Kidney (tissue), 22 donors: ENCODE measurements at places on chromosomes 16 and 17. TPM values are rescaled to one million over a fixed set of nuclear protein-coding genes. Genes with fewer than 3 reads are reported as not detected.

GRCh38 chr16:35664091-35664693 lies 2204.8 kb downstream of the TP53TG3F start:
- no peak for DNase-seq

DNA sequence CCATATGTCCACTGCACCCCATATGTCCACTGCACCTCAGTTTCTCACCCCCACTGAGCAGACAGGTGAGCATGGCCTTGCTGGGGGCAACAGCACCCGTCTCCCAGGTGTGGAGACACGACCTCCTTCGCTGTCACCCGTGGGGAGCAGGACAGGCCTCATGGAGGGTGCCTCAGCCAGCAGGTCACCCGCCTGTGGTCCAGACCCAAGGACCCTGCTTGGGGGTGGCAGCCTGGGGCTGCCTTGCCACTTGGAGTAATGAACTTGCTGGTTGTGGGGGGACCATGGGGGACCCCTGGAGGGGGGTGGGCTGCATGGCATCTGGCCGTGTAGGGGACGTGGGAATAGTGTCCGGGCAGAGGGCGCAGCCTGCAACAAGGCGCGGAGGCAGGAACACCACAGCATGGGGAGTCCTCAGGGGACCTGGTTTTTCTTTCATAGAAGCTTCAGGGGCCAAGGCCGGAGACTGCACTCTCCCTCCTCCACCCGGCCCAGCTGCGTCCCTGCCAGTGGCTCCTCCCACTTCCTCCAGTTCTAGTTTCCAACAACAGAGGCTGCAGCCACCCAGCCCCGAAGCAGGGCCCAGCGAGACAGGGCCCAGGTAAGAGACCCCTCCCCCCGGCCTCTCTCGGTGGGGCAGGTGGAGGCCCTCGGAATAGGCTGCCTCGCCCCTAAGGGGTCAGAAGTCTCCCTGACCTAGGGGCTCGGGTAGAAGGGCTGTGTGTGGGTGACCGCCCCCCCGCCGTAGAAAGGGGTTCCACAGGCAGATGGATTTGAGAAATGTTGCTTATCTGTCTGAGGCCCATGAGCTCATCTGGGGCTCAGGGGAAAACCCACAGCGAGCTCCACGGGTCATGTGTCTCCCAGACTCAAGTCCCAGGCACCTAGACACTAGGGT lies at the start of gene NHLRC4:
NHLRC4 (plus strand) TSS at position 531 of the 898 bp plus-strand sequence. CDS start 1,043 bp downstream, outside the sequence.
- DNase-seq = peak; percentile 91

DNA sequence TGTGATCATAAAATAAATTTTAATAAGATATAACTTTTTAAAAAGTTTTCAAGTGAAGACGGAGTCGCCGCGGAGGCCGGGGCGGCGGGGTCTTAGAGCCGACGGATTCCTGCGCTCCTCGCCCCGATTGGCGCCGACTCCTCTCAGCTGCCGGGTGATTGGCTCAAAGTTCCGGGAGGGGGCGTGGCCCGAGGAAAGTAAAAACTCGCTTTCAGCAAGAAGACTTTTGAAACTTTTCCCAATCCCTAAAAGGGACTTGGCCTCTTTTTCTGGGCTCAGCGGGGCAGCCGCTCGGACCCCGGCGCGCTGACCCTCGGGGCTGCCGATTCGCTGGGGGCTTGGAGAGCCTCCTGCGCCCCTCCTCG lies at the start of gene FOXC2:
FOXC2 (plus strand) TSS at position 229 of the 365 bp plus-strand sequence. CDS start 507 bp downstream, outside the sequence.
- peak; percentile 97 for DNase-seq

DNA sequence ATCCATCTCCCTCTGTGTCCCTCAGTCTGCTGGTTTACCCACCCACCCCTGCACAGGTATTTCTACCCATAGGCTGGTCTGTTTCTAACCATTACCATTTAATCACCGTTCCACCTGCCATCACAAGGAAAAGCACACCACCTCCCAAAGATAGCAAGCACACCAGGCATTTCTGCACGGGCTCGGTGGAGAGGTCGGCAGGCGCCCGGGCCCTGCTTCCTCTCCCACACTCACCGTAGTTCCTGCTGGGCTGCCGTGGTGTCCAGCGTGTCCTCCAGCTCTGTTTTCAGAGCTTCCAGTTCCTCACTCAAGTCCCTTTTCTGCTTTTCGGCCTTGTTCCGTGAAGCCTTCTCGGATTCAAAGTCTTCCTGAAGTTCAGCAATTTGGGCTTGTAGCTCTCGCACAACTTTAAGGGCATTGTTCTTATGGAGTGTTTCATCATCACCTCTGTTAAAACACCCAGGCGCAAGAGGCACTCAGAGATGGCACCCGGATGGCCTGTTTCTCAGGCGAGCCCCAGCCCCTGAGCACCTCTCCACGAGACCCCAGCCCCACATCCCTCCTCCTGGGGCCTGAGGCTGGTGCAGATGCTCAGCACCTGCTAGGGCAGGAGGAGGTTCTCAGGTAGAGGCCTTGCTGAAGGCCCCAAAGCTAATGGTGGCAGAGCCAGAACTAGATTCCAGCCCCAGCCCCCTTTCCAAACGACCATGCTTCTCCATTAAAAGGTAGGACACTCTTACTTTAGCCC lies 69.0 kb downstream of the NDEL1 start:
- no peak for DNase-seq

DNA sequence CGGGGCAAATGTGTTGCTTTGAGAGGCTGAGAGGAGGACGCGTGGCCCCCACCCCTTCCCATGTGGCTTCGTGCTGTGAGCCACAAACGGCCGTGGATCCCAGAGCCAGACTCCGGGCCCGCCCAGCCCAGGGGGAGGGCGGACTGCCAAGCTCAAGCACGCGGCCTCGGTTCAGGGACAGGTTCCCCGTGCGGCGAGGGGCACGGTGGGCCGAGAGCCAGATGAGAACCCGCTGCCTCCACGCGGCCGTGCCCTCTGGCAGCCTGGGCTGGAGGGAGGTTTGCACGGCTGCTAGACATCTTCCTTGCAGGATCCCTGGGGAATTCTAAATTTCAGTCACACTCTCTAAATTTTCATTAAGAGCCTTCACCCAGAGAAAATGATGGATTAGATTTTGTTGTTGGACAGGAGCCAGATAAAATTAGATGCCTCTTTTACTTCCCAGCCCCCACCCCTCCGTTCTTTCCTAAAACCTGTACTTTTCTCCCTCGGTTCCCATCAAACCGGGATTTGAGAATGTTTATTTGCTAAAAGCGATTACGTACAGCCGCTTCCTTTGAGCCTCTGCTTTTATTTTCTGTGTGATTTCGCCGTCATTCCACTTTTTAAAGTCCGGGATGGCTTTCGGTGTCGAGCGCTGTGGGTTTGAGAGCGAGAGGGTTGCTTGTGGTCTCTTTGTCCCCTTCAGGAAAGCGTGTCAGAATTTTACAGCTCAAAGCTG lies 25.0 kb upstream of the GNG13 start:
- DNase-seq = no peak

- DNase-seq = no peak
Measured at GRCh38 chr17:81885869-81886548, 5.4 kb downstream of the ALYREF start.

- DNase-seq = no peak
Measured at GRCh38 chr17:64418506-64419339, 28.1 kb upstream of the PECAM1 start.

DNA sequence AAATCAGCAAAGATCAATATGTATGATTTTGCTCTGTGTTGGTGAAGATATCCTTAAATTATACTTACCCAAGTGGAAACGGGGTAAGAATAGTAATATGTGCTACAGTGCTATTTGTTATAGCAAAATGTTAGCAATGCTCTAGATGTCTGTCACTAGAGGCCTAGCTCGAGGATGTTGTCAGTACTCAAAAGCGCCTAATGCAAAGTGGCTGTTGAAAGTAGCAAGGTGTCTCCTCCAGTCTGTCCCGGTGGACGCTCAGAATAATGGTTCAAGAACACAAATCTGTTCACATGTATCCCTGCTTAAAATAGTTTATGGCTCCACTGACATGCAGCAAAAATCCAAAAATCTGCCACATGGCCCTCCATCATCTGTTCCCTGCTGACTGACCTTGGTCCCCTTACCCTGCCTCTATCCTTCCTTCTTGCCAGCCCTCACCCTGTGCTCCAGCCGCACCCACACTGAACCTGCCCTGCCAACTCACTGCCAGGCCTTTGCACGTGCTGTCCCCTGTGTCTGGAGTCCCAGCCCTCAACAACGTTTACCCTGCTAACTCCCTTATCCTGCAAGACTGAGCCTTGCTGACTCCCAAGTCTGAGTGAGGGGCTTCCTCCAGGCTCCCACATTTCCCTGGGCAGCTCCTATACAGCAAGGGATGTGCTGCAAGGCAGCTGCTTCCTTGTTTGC lies 9.6 kb upstream of the RNF112 start:
- no peak for DNase-seq

GRCh38 chr16:620700-621525 lies 9.9 kb upstream of the WFIKKN1 start:
- DNase-seq = no peak

DNA sequence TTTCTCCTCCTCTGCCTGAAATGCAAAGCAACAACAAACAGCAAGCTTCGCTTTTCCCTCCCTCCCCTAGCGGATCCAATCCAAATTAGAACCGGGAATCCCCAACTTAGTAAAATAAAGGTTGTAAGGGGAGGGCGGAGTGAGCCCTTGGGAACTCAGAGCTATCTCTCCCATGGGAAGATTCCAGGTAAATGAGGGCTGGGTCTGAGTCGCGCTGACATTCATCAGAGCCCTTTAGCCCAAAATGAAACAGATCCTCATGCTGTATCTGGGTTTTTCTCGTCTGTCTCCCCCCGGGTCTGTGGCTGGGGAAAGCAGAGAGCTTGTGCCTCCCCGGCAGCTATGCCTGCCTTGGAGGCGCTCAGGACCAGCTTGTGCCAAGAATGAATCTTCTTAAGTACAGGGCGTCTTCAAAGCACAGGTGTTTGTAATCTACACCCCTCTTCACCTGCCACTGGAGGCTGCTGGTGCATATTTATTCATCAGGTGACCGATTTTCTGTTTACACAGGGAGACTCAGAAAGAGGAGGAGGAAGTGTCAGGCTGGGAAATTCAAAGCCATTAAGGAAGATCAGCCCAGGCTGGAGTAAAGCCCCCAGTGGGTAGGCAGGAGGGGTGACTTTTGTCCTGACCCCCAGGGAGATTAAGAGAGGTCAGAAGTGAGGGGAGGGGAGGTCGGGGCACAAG lies 55.0 kb upstream of the GSE1 start:
- no peak for DNase-seq

DNA sequence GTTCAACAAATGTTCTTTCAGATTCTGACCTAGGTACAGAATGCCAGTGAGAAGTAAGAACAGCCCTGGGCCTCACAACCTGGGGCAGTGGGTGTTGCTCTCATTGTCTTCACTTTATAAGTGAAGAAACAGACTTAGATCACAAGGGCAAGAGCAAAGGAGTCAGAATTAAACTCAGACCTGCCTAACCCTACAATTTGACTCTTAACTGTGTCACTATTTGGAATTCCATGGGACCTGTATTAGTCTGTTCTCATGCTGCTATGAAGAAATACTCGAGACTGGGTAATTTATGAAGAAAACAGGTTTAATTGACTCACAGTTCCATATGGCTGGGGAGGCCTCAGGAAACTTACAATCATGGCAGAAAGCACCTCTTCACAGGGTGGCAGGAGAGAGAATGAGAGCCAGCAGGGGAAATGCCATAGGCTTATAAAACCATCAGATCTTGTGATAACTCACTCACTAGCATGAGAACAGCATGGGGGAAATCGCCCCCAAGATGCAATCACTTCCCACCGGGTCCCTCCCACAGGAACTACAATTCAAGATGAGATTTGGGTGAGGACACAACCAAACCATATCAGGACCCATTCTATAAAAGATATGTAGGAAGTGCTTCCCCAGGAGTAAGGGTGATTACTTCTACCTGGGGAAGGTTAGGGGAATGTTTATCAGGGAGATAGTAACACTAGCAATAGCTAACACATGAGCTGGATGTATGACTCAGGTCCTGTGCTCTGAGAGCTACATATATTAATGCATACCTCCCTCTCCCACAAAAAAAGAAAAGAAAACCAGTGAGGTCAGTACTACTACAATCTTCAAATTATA lies 270.1 kb downstream of the SOX9 start:
- no peak for DNase-seq

- peak; percentile 48 for DNase-seq
Measured at GRCh38 chr17:67647482-67647881, 70.3 kb upstream of the NOL11 start.

- DNase-seq = no peak
Measured at GRCh38 chr17:77875881-77876509, 82.5 kb upstream of the TNRC6C start.

- DNase-seq = no peak
Measured at GRCh38 chr16:86231996-86232350, 278.4 kb upstream of the FOXF1 start.

- no peak for DNase-seq
Measured at GRCh38 chr16:23466162-23466885, 13.3 kb upstream of the COG7 start.

DNA sequence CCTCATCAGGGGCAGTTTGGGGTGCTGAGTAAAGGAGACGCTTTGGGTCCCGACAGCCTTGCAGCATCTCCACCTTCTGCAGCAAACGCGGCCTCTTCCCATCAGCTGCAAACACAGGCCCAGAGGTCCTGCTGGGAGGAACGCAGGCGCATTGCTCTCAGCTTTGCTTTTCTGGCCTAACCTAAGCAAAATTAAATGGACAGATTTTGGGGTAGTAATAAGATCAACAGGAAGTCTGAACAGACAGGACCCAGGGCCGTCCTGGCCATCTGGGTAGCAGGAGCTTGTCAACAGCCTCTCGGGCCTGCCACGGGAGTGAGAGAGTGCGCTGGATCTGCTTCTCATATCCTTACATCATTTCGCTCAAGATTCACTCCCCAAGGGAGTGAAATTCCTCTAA lies 7.2 kb downstream of the NUBP1 start:
- no peak for DNase-seq

DNA sequence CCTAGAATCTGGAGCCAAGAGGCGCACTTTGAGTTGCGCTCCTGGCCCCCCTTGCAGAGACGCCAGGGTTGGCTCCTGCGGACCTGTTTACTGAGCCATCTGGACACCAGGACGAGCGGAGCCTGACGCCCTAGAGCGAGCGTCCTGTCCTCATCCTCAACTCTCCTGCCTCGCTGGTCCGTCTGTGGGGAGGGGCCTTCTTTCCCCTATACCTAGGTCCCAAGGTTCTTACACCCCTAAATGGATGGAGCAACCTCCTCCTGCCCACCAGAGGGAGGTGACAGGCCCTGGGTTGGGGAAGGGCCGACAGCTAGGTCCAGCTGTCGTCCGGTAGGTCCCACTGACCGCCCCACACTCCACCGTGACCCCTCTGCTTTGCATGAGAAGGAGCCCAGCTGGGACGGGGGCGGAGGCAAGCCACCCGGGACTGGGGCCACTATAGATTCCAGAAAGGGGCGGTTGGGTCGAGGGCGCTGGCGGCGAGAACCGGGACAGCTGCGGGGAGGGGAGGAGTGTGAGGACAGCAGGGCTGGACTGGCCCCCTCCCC lies 3.1 kb upstream of the LHX1 start:
- peak; percentile 56 for DNase-seq

- DNase-seq = no peak
Measured at GRCh38 chr17:4891411-4892410, 7.6 kb upstream of the C17orf107 start.

- no peak for DNase-seq
Measured at GRCh38 chr16:77868052-77868451, 79.7 kb downstream of the VAT1L start.

The MPV17L gene
- polyA plus RNA-seq = 4.8 TPM

The MIF4GD gene
- polyA plus RNA-seq = 28.2 TPM

The GAS2L2 gene
- polyA plus RNA-seq = not detected

The PRSS36 gene
- polyA plus RNA-seq = 1.7 TPM

The KRTAP2-3 gene
- not detected for polyA plus RNA-seq

The CLEC19A gene
- polyA plus RNA-seq = not detected

The PITPNM3 gene
- polyA plus RNA-seq = 1.8 TPM

The MYL11 gene
- polyA plus RNA-seq = 2.3 TPM

The HOXB9 gene
- polyA plus RNA-seq = 29.2 TPM

The UNC45B gene
- polyA plus RNA-seq = 0.54 TPM

The ZNF689 gene
- polyA plus RNA-seq = 3.9 TPM

The DOC2A gene
- polyA plus RNA-seq = 3.5 TPM

The PRR11 gene
- 0.26 TPM for polyA plus RNA-seq
